ENCODE measurements at places on chromosomes 4 and X. TPM values are rescaled to one million over a fixed set of nuclear protein-coding genes. Genes with fewer than 3 reads are reported as not detected.

- DNase-seq, result no peak
These were observed 4.6 kb upstream of the PKD2 start for GRCh38 chr4:88002786-88003185.

DNA sequence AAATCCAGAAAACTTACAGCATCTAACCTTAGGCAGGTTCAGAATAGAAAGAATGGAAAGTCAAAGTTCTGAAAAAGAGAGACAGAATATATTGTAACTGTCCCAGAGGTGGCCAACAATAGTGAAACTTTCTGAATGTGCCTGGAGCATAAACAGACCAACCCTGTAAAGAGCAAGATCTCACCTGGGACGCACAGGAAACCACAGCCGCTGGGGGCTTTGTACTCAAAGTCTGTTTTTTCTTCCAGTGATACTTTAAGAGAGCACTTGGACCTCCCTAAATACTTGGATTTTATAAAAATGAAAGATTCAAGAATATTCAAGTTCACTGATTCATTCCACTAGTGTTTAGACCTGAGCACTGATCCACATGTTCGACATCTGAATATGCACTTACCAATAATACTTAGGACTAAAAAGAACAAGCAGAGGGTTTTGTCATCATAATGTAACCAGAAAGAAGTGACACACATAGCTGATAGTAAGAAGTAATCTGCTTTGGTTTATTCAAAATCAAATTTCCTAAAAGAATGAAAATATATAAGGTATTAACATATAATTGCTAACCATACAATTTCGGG, 35.3 kb downstream of the ARAP2 start:
- DNase-seq, result no peak

DNA sequence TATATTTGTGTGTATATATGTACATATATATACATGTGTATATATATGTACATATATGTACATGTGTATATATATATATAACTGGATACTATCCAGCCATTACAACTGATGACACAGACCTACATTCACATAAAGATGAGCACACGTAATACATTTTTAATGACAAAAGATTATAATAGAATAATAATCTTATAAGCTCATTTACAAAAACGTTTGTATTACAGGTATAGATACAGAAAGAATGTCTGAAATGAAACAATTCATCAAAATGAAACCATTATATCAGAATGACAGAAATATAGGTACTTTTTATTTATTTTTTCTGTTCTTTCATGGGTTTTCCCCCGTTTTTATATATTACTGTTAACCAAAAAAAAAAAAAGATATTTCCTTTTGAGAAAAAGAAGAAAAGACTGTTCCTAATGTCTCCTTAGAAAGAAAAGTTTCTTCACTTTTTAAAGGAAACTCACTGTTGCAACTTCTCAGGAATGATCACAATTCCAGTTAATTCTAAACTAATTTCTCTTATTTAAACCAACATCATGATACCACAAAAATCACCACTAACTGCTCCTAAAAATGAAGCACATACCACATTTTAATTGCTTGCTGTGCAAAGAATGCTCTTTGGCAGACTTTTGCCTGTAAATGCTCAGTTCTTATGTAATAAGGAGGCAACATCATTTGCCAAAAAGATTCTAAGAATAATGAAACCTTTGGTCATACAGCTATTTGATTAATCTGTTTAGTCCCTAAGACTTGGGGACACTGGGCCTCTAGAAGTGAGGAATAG, 18.9 kb downstream of the LEF1 start:
- no peak for DNase-seq

GRCh38 chr4:187276736-187277408, 553.2 kb upstream of the FAT1 start:
- no peak for DNase-seq

- no peak for DNase-seq
These were observed 631.6 kb downstream of the PCDH18 start for GRCh38 chr4:136900696-136901095.

DNA sequence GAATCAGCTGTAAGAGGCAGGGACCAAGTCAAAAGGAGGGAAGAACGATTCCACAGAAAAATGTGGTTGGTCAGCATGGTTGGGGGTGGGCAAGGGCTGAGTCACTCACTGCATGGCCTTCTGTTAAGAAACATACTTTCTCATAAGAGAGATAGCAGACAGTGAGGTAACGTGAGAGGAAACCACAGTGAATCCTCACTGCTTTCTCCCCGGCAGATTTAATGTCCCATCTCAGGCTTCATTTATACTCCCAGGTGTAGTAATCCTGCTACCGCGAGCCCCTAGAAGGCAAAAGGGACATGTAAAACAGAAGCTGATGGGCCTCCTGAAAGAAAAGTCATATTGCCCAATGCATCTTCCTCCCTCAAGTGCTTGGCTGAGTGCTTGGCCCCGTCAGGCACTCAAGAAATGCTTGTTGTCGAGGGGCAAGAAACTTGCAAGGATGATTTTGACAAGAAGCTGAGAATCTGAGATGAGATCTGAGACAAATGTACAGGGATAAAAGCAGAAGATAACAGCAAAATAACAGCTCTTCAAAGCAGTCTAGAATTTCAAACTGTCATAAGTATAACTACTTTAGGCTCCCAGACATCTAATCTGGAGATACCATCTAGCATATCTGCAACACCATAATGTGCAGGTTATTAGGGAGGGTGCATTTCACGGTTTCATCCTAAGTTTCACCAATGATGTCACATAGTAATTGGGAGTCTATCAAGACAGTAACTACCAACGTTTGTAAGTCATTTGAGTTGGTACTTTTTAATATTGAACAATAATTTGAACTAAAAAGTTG, 40.2 kb downstream of the SH3KBP1 start:
- DNase-seq, result no peak

DNA sequence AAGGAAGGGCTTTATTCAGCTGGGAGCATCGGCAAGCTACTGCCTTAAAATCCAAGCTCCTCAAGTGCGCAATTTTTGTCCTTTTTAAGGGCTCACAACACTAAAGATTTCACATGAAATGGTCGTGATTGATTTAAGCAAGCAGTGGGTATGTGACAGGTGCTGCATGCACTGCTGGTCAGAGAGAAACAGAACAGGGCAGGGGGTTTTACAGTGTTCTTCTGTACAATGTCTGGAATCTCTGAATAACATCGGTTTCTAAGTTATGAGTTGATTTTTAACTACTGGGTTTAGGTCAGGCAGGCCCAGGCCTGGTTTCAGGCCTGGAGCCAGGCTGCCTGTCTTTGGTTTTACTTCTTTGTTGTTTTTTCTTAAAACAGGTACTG, 6.0 kb downstream of the UGT2B17 start:
- DNase-seq, result no peak

DNA sequence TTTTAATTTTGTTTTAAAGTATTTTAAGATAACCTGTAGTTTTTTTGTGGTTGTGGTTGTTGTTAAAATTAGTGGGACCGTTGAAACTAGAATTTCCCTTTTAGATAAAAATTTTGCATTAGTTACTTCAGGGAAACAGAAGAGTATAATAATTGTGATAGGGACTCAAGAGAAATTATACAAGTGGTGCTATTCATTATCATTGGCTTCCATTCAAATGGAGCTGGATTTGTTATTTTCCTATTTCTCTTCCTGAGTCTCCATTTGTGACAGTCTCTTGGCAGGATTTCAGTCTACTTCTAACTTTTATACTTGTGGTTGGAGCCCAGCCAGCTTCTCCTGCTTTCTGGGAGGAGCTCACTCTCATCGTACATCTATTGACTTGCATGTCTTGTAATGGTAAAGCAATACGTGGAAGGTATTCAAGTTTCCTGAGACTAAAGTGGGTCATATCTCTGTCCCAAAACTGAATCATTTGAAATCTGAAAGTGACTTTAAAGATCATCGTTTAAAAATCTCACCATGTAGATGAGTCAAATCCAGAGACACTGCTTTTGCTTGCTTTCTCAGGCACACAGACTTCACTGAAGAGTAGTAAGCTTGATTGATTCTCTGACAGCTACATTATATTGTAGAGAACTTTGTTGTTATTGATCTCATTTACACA, 155.8 kb downstream of the RPA4 start:
- DNase-seq, result no peak

DNA sequence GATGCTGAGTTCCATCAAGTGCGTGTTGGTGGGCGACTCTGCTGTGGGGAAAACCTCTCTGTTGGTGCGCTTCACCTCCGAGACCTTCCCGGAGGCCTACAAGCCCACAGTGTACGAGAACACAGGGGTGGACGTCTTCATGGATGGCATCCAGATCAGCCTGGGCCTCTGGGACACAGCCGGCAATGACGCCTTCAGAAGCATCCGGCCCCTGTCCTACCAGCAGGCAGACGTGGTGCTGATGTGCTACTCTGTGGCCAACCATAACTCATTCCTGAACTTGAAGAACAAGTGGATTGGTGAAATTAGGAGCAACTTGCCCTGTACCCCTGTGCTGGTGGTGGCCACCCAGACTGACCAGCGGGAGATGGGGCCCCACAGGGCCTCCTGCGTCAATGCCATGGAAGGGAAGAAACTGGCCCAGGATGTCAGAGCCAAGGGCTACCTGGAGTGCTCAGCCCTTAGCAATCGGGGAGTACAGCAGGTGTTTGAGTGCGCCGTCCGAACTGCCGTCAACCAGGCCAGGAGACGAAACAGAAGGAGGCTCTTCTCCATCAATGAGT, 46.6 kb downstream of the RHOH start:
- DNase-seq, result no peak

DNA sequence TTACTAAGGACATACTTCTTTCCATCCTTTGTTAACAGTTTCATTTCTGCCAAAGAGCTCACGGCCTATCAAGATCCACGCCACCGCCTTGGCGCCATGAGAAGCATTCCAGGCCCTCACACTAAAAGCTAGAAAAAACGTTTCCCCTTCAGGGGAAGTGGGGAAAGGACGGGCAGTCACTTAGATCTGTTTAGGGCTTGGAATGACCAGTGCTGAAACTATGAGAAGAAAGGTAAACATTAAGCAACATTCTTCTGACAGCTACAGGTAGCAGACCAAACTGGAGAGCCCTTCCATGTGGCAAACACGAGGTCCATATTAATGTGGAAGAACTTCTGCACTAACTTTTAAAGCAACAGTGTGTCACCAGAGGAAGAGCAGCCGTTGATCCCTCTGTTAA, 146.7 kb downstream of the SH3KBP1 start:
- no peak for DNase-seq

DNA sequence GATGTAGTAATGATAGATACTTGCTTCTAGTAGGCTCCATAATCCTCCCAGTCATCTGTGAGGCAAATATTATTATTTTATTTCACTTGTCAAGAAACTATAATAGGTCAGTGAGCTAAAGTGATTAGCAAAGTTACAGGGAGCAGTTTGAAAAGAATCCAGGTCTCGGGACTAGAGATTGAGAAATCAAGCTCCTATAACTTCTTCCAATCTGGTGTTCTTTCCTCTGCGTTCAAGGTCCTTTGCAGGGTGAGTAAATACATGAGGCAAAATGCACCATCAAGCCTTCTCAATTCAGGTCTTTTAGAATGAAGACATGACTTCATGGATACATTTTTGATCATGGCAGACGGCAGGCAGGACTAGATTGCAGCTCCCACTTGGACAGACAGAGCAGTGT, 150.4 kb downstream of the FRAS1 start:
- DNase-seq, result no peak

DNA sequence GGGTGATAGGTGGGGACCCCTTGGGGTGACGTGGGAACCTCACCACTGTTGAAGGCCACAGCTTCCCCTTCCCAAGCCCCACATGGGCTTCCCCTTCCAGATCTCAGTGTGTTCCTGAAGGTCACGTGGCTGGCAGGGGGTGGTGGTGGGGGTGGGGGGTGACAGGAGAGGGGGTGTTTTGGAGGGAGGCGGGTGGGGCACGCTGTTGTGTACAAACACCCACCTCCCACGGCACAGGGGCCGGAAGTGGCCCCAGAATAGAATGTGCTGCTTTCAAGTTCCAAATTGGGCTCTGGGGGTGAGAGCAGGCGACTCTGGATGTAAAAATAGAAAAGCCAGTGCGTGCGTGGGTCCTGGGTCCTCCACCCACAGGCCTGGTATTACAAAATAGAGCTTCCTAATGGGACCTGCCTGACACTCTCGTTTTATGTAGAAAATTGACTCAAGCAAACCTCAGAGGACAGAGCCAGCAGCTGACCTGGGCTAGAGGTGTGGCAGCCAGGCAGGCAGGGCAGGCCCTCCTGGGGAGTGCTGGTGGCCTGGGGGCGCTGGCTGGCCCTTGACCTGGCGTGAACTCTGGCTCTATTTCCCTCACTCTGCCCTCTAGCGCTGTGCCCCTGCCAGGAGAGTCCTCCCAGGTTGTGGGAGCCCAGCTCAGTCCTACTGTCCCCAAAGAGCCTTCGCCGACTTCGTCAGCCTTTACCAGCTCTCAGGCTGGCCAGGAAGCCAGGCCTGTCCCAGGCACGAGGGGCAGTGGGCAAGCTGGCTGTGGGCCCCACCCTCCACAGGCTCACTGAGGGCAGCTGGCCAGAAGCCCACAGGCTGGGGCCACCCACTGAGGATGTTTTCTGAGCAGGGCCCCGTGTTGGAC, 5.4 kb upstream of the SH3BP2 start:
- DNase-seq, result no peak

- DNase-seq, result no peak
These were observed 795 bp upstream of the SH3KBP1 start for GRCh38 chrX:19887911-19888879.

DNA sequence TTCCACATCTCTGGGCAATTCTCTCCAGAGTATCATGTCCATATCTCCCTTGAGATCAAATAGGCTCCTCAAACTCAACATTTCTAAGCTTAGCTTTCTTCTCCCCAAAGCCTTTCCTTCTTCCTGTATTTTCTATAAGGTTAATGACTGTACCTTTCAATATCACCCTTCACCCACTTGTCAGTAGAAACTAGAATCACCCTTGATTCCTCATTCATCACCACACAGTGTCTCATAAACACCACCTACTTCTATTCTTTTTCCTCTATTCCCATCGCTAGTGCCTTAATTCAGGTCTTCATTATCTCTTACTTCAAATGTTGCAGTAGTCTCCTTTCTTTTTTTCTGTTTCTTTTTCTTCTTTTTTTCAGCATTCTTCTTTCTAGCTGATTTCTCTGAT, 28.3 kb upstream of the SMS start:
- DNase-seq, result no peak

DNA sequence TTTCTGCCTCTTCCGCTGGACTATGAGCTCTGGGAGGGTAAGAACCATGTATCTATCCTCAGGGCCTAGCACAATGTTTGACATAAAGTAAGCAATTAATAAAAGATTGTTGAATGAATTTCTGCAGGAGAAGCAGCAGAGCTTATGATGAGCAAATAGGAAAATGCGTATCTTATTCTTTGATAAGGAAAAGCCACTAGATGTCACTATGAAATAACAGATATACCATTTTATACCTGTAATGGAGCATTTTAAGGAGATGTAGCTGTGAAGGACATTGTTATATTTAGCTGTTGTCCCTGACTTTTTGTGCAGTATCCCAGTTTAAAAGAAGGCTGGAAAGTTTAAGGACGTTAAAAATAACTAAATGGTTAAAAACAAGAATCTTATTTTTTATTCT, 147.2 kb upstream of the MBNL3 start:
- DNase-seq, result no peak

DNA sequence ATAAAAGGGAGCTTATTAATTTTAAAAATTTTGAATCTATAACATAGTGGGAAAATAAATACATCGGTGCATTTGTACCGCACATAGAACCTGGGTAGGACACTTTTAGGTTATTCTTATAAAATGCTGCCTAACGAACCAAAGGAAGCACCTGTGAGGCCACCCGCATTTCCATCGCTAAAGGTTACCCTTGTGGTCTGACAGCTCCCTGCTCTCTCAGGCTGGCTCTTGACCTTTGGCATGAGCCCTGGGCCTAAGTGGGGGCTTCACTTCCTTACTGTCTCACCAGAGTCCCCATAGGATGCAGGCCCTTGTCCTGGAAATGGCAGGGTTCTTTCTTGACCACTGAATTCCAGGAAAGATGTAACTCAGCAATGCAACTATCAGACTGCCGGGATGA, 46.0 kb downstream of the HADH start:
- DNase-seq, result no peak

SPRY1 gene
- 185 TPM for total RNA-seq

IL2RG gene
- 4.2 TPM for total RNA-seq

ZNF732 gene
- total RNA-seq, result 0.98 TPM
